ENCODE measurements at places on chromosomes 16 and 17.

DNA sequence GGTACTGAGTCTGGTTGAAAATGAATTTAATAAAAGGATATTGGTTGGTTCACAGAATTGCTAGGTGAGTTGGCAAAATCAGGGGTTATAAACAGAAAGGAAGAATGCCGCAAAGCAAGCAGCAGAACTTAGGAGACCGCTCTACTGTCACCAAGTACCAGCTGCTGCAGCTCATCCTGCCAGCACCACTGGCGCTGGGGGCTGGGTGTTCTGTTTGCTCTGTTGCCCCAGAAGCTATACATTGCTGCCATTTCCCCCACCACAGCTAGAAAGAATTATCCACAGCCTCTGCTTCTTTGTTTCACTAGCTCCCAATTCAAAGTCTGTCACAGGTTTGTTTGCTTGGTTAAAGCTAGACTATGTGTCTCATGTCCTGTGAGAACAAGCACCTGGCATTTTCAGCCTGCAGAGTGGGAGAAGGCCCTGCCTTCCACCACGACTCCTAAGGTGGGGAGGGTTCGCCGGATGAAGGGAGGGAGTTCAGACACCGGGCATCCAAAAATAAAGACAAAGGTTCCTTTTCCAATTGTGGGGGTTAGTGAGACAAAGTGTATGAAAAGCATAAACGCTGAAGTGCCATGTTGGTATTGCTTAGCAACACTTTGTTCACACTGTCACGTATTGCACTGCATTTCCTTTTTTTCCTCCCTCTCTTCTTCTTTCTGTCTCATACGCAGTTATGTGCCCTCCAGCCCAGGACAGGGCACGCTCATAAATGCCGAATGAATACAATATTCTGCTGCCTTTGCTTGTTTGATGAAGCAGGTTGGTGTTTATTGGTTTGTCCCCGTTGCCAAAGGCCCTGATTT, 9.6 kb upstream of the CPD start:
- DNase-seq, result no peak

DNA sequence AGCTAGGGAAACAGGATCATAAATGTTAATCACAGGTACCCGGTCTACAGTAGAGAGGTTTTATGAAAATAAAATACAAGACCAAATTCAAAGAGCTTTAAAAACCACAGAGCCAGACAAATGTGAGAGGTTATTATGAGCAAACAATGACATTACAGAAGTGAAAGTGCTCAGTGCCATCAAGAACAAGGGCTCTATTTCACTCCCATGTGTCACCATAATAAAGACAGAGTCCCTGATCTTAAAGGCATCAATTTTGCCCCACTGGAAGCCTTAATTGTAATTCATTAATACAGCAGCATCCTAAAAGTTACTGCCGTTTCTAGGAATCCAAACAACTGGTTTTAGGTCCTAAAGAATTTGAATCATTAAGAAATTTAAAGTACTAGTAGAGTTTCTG, 43.7 kb upstream of the CDRT4 start:
- no peak for DNase-seq

- no peak for DNase-seq
Measured at GRCh38 chr16:13056607-13057006, 155.2 kb downstream of the SHISA9 start.

DNA sequence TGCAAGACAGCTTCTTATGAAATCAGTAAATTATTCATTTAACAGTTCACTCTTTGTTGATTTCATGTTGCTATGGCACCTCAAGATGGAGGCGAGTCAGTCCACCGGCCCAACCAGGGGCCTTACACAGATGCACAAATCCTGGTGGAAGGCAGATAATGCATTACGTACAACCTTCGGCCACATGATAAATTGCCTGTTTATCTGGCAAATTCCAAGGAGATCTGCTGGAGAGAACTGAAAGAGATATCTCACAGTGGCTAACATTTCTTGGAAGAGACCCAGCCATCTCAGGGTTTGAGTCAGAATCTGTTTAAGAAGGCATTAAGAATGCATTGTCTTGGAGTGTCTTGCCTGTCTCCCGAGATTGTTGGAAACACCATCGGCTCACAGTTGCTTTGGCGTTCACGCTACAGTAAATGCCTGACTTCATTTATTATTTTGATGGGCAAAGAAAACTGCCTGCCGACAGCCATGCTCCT, 225.6 kb downstream of the MSI2 start:
- no peak for DNase-seq

GRCh38 chr17:57879437-57880085, 29.7 kb upstream of the MRPS23 start:
- no peak for DNase-seq
